Left lobe of liver (tissue), 2 donors: ENCODE measurements at places on chromosomes 13 and 19. TPM values are rescaled to one million over a fixed set of nuclear protein-coding genes. Genes with fewer than 3 reads are reported as not detected.

Gene NKPD1
- not detected for total RNA-seq

DNA sequence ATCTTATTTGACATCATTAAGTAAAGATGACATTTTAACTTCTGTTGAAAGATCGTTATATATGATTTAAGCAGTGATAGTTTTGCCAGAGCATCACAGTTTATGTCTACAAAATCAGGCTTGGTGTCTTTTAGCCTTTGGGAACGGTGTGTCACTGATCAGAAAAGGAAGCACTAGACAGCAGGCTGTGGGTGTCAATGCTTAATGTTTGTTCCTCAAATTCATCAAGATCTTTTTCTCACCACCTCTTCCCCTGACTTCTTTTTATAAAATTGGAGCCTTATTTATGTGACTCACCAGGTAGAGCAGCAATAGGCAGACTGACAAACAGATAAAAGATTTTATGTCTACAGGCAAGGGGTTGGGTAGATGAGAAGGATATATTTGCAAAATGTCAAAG, 1558.5 kb downstream of the EFNB2 start:
- DNase-seq: no peak

DNA sequence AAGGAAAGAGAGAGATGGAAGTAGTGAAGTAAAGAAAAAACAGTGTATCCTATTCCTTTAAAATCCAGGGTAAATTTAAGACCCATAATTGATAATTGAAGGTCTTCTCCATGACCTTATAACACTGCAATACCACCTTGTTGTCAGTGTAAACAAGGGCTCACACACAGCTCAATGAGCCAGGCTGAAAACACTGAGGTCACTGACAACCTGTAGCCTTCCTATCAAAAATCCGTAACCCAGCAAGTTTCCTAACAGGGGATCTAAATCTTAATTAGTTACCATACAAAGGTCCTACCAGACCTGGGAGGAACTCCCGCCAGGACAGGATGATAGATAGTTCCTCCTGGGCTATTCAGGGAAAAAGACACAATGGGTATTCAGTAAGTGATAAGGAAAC, 1677.1 kb downstream of the OLFM4 start:
- no peak for DNase-seq

Gene OR7A5
- not detected for total RNA-seq

Gene ZNF560
- total RNA-seq: not detected

DNA sequence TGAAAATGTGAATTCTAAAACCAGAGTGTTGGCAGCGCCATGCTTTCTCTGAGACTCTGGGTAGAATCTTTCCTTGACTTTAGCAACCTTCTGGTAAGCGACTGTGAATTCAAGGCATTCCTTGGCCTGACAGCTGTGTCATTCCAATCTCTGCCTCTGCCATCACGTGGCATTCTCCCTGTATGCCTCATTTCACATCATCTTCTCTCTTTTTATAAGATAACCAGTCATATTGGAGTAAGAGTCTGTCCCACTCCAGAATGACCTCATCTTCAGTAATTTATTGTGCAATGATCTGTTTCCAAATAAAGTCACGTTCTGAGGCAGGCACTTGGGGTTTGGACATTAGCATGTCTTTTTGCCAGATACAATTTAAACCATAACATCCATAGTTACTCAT, 103.4 kb upstream of the POSTN start:
- DNase-seq: no peak

Gene ZNF541
- 0.08 TPM for total RNA-seq

DNA sequence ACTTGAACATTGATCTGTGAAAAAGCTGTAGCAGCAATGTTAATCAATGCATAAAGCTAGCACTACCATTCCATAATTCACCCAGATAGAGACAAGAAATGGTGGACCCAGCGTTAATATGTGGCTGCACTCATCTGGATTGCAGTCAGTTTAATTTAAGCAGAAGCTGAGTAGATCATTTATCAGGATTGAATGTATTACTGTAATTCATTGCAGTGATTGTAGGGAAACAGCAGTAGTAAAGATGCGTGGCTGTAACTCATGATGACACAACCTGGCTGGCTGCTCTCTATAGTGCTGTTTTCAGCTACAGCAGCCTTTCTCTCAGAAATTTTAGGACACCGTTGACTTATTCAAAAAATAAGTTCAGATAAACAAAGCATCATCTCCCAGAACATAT, 499.5 kb upstream of the SLITRK6 start:
- no peak for DNase-seq

Gene KLK14
- not detected for total RNA-seq

DNA sequence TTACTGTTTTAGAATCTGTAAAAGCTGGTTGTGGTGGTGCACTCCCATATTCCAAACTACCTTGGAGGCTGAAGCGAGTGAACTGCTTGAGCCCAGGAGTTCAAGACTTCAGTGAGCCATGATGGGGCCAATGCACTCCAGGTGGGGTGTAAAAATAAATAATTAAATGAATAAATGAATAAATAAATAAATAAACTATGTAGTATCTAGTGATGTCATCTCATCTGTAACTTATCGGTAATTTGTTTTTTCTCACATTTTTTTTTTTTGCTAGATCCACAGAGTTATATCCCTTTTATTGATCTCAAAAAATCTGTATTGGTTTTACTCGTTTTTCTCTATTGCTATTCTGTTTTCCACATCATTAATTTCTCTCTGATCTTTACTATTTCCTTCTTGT, 5.0 kb downstream of the SCGB2B2 start:
- no peak for DNase-seq

DNA sequence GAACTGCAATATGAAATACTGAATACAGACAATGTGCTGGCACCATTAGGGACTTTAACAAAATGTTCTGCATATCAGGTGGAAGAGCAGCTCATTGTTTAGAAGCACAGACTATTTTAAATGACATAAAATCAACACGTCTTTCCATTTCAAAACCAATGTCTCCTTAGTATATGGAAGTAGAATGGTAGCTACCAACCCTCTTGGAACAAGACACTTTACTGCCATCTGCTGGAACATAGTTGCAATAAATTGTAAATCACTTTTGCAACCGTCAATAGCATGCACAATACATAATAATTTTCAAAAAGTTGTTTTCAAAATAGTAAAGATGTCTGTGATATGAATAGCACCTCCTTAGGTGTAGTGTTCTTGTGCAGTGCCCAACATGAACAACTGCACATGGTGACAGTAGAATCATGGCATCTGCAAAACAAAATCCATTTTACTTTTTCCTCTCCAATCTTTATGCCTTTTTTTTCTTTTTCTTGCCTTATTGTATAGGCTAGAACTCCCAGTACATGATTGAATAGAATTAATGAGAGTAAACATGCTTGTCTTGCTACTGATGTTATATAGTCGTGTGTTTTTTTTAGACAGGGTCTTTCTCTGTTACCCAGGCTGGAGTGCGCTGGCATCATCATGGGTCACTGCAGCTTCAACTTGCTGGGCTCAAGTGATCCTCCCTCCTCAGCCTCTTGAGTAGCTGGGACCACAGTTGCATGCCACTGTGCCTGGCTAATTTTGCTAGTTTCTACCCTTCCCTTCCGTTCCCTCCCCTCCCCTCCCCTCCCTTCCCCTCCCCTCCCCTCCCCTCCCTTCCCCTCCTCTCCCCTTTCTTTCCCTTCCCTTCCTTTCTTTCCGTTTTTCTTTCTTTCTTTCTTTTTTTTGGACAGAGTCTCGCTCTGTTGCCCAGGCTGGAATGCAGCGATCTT, 7.8 kb upstream of the LYPD5 start:
- DNase-seq: no peak

- DNase-seq: no peak
Measured at GRCh38 chr19:50764409-50764808, 5.9 kb upstream of the GPR32 start.

GRCh38 chr19:10168386-10168948, 26.3 kb downstream of the DNMT1 start:
- DNase-seq: no peak

Gene GFY
- total RNA-seq: not detected

Gene METTL21C
- total RNA-seq: not detected

- DNase-seq: no peak
Measured at GRCh38 chr19:2542341-2543069, 66.6 kb downstream of the GADD45B start.

- DNase-seq: no peak
Measured at GRCh38 chr13:47646298-47646697, 354.8 kb downstream of the SUCLA2 start.

Gene KLHL1
- total RNA-seq: not detected

DNA sequence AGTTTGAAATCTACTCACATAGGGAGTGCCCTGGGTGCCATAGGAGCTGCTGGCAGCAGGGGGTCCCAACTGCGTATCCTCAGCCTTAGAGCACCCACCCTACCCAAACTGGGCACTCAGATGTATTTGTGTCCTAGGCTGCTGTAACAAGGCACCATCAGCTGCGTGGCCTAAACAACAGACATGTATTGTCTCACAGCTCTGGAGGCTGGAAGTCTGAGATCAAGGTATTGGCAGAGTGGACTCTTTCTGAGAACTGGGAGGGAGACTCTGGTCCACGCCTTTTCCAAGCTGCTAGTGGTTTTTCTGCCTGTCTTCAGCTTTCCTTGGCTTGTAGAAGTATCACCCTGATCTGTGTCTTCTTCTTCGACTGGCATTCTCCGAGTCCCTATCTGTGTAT, 83.6 kb downstream of the FGF14 start:
- no peak for DNase-seq

- DNase-seq: no peak
Measured at GRCh38 chr13:114286808-114287207, 5.4 kb downstream of the UPF3A start.

GRCh38 chr19:8150998-8151766, 1.8 kb upstream of the FBN3 start:
- no peak for DNase-seq
